ENCODE measurements at places on chromosomes 11 and 22.

DNA sequence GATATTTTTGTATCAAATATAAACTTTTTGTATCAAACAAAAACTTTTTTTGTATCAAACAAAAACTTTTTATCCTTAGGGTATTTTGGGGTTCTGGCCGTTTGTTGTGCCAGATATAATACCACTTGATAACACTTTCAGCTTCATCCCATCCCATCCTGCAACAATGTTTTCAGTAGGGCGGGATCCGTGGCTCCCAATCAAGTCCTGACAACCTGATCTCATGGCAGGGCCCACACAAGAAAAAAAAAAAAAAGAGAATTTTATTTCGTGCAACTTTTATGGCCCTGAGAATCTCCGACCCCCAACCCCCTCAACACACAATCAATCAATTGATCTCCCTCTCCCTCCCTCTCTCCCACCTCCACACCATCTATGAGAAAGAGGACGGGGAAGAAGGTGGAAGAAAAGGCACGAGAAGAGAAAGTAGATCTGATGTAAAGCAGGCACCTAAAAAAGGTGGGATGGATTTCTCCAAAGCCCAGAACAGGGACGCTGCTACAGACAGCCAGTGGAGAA, 4749.6 kb upstream of the OR11H1 start:
- H3K4me3 ChIP-seq = peak overlapping the region; percentile 29
- no peak for DNase-seq
- no peaks in the 10 kb centered on the region for H3K36me3 ChIP-seq
- H3K27ac ChIP-seq = no peak overlapping the region

- H3K27me3 ChIP-seq = no peaks in the 10 kb centered on the region
- H3K27ac ChIP-seq = no peak overlapping the region
- no peaks in the 10 kb centered on the region for H3K36me3 ChIP-seq
- H3K4me3 ChIP-seq = no peak overlapping the region
- peak; percentile 64 for DNase-seq
- peaks cover 8% of the 10 kb centered on the region for H3K4me1 ChIP-seq
Measured at GRCh38 chr11:19868281-19868821, 155.7 kb downstream of the NAV2 start.

DNA sequence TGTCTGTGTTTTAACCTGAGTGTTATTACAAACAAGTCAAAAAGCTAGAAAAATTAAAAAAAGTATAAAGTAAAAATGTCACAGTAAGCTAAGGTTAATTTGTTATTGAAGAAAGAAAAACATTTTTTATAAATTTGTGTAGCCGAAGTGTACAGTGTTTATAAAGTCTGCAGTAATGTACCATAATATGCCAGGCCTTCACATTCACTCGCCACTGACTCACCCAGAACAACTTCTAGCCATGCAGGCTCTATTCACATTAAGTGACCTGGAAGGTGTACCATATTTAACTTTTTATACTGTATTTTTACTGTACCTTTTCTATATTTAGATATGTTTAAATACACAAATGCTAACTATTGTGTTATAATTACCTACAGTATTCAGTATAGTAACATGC, 14.7 kb upstream of the FDX1 start:
- no peaks in the 10 kb centered on the region for H3K4me1 ChIP-seq
- H3K27me3 ChIP-seq = no peaks in the 10 kb centered on the region
- no peak overlapping the region for H3K27ac ChIP-seq
- no peak overlapping the region for H3K4me3 ChIP-seq

DNA sequence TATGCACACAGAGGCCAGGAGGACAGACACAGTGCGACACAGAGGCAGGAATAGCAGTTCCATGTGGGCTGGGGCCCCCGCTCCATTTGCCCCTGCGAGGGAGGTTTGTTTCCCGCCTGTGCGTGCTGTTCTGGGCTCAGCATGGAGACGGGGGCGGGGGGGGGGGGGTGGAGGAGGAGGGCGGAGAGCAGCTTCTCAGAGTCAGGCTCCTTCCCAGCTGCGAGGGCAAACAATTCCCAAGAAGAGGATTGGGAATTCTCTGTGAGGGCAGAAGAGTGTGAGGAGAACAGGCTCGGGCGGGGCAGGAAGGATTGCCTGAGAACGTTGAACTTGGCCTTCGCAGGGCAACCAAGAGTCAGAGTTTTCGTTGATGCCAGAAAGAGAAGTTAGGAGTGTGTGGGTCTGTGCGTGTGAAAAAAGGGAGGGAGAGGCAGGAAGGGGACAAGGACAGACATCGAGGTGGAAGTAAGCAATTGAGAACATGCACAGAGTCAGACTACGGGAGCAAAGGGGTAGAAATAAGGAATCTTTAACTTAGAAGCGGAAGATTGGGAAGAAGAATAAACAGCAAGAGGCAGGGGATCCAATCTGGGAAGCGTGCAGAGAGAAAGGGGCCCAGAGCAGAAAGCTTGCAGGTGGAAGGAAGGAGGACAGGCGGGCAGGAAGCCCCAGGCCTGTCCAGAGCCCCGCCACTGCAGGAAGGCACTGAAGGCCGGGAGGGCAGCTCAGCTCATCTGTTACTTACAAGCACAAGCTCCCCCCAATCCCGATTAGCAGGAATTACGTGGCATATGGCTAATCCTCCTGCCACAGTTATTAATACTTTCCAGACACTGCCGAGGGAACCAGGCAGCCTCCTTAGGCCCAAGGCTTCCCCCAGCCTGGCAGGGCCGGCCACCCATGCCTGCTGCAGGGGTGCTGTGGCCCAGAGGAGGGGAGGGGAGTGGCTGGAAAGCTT, 15.6 kb upstream of the JAM3 start:
- DNase-seq = peak; percentile 75
- peaks cover 5% of the 10 kb centered on the region for H3K4me1 ChIP-seq
- H3K27ac ChIP-seq = no peak overlapping the region
- no peak overlapping the region for H3K4me3 ChIP-seq

- no peaks in the 10 kb centered on the region for H3K27me3 ChIP-seq
- H3K36me3 ChIP-seq = no peaks in the 10 kb centered on the region
- DNase-seq = no peak
- H3K27ac ChIP-seq = no peak overlapping the region
Measured at GRCh38 chr11:120192831-120193625, 17.8 kb upstream of the OAF start.

DNA sequence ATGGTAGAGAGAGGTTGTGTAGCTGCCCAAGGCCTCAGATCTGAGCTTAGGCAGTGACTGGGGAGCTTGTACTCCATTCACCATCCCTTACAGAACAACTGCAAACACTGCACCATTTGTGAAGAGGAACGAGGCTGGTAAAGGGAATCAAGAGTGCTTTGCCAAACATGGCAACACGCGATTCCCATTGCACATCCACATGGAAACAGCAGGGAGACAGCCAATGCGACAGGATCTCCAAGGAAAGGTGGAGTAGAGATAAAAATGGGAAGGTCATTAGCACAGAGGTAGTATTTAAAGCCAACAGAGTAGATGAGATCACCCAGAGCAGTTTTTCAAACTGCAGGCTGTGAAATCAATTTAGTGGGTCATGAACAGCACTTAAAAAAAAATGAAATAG, 42.0 kb downstream of the TCF20 start:
- H3K27ac ChIP-seq = no peak overlapping the region
- H3K27me3 ChIP-seq = no peaks in the 10 kb centered on the region
- DNase-seq = no peak
- no peaks in the 10 kb centered on the region for H3K4me1 ChIP-seq
- peaks cover 4% of the 10 kb centered on the region for H3K36me3 ChIP-seq

- H3K4me3 ChIP-seq = no peak overlapping the region
- H3K27me3 ChIP-seq = no peaks in the 10 kb centered on the region
- H3K4me1 ChIP-seq = no peaks in the 10 kb centered on the region
- no peaks in the 10 kb centered on the region for H3K36me3 ChIP-seq
Measured at GRCh38 chr11:77202941-77203900, 75.2 kb downstream of the MYO7A start.

DNA sequence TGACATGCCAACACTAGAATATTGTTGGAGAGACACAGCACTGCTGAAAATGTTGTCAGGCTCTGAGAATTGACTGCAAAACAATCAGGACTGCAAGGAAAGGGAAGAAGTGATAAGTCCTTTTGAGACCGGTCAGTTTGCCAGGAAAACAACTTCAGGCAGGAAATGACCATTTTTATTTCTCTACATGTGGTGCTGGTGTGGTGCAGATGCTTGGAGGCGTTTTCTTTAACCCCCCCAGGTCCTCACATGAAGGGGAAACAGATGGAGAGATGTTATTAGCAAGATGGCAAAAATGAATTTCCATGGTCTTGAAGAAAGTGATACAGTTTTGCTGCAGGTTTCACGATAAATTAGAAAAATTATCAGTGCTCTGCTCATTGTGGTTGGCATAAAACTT, 5.7 kb downstream of the AP2A2 start:
- H3K4me3 ChIP-seq = no peak overlapping the region
- no peaks in the 10 kb centered on the region for H3K27me3 ChIP-seq
- H3K36me3 ChIP-seq = peaks cover 39% of the 10 kb centered on the region
- H3K4me1 ChIP-seq = peaks cover 7% of the 10 kb centered on the region

GRCh38 chr22:44359496-44360110, 46.9 kb upstream of the SHISAL1 start:
- H3K4me1 ChIP-seq = no peaks in the 10 kb centered on the region
- no peak overlapping the region for H3K27ac ChIP-seq
- H3K27me3 ChIP-seq = no peaks in the 10 kb centered on the region
- H3K36me3 ChIP-seq = no peaks in the 10 kb centered on the region
- DNase-seq = peak; percentile 20

- no peak overlapping the region for H3K4me3 ChIP-seq
- no peaks in the 10 kb centered on the region for H3K36me3 ChIP-seq
- H3K4me1 ChIP-seq = no peaks in the 10 kb centered on the region
- no peak overlapping the region for H3K27ac ChIP-seq
Measured at GRCh38 chr11:99887481-99887880, 799.6 kb upstream of the ARHGAP42 start.

All from endodermal cell (in vitro differentiated cells).